ENCODE measurements at places on chromosomes 7 and 10. TPM values are rescaled to one million over a fixed set of nuclear protein-coding genes. Genes with fewer than 3 reads are reported as not detected.

Gene CEP55
- 3.7 TPM for total RNA-seq

Gene GRID2IP
- total RNA-seq: under 0.01 TPM

Gene WDR86
- 43.2 TPM for total RNA-seq

Gene MUC3A
- not detected for total RNA-seq

Gene GPR85
- 0.63 TPM for total RNA-seq

Gene NAT16
- total RNA-seq: not detected

Gene LZTS2
- total RNA-seq: 150 TPM

Gene NUPR2
- 0.38 TPM for total RNA-seq

Gene REPIN1
- total RNA-seq: 108 TPM

Gene KLF14
- total RNA-seq: not detected
